Hematopoietic multipotent progenitor cell treated with erythropoietin and hydrocortisone succinate and interleukin-3 and kit ligand, for 8 days (in vitro differentiated cells): ENCODE measurements at places on chromosomes 2 and 18.

- DNase-seq = no peak
These were observed 468.1 kb upstream of the MYT1L start for GRCh38 chr2:2799151-2799697.

DNA sequence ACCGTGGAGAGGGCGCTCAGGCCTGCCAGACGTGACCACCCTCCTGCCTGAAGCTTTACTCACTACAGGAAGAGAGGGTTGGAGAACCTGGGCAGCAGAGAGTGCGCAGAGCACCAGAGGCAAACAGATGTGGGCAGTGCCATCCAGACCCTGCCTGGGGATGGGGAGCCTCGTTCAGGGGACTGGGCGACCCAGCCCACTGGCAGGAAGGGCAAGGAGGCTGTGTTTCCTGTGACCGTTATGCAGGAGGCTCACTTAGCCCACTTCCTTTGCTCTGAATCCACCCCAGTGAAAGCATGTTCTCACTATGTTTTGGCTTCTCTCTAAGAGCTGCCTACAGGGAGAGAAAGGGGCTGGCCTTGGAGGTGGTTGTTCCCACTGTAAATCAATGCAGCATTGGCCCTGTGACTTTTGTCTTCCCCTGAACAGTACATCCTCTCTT, 23.0 kb upstream of the ACKR3 start:
- peak; percentile 2 for DNase-seq

GRCh38 chr18:33161131-33161530, 279.4 kb downstream of the CCDC178 start:
- no peak for DNase-seq

DNA sequence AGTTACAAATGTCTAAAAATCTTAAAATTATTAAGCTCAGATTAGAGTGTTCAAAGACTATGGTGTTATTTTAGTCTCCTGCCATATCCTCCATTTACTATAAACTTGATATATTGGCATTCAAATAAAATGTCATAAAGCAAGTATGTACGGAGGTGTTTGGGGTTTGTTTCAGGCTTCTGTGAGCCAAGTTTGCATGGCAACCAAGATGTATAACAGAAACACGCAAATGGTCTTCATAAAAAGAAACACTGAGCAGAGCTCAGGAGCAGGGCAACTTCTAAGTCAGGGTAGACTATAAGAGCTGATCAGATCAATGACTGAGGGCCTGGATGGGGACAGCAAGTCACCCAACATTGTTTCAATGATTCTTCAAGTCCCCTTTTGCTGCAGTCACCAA, 20.5 kb upstream of the OSR1 start:
- no peak for DNase-seq

- no peak for DNase-seq
These were observed 85.8 kb downstream of the CERS6 start for GRCh38 chr2:168541858-168542257.

DNA sequence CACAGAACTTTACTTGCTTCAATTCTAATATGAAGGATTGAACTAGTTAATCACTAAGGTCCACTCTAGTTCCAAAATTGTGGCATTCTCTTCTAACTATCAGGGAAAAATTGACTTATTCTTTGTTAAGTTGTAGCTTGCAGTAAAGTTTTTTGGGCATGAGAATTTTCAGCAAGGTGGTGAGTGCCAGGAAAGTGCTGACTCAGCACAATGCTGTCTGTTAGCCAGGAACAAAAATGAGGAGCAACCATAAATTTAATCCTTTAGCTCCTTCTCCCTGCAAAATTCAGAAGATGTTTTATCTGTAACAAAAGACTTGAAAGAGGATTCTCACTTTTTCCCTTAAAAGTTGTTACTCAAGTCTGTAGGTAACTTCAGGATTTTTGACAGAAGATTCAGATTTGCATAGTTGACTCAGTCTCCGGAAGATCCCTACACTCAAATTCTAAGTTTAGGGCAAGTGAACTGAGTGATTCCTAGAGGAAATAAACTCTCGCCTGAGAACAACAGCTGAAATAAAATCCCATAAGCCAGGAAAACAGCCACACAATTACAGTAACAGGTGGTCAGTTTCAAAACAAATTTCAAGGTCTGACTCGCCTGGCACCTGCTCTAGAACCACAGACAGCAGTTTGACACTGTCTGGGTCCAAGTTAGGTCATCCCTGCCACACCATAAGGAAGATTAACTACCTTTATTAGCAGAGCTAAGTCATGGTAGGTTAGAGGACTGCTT, 20.2 kb upstream of the DARS1 start:
- DNase-seq = no peak

DNA sequence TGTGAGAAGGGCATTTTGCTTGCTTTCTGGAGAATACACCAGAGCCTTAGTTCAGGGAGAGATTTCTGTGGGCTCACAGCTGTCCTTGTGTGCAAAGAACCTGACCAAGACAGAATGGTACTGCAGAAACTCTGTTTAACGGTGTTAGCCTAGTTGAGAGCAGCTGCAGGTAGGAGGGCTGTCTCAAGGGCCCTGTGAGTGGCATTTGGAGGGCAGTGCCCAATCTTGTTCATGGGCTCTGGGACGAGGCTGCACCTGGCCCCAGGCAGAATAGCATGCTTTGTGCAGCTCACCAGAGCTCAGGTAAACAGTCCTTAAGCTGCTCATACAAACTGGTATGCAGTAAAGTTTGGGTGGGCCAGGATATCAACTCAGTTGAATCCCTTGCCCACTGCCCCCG, 16.9 kb upstream of the RGPD4 start:
- DNase-seq = no peak

DNA sequence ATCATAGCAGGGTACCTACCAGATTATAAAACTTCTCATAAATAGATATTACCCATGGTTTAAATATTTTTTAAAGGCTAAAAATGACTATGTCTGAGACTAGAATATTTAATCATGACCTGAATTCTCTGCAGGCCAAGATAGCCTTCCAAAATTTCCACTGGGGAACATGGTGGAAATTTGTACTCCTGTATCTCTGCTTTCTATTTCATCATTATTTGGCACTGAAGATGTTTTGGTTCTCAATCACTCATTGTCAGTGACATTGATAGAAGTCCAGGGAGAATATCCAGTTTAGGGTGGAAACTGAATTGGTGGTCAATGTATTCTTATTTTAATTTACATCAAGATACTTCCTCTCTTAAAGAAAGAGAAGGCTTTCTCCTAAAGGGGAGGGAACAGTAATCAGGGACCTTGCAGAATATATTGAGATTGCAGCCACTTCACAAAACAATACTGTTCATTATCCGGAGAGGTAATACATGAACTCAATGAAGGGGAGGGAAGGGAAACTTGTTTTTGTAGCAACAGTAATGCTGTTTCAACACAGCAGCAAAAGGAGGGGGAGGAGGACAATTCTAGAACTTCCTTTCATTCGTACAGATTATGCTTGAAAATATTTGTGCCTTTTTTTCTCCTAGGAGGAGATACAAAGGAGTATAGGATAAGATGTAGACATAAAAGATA, 34.1 kb downstream of the EEF1B2 start:
- DNase-seq = no peak

DNA sequence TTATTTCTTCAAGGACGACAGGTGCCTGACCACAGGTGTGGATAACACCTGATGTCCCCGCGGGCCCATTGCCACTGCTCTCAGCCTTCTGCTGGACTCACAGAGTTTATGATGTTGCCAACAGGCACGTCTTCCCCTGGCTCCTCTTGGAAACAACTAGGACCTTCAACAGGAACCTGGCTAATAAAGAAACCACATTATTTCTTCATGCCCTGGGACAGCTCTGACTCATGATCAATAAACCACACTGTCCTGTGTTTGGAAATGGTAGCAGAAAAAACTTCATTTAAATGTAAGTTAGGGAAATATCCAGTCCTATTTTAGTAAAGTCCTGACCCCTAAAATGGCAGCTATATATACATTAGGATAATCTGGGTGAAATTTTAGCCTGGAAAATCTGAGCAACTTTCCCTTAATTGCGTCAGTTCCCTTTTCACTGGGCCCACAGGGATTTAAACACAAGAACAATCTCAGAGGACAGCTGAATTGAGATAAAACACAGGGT, 158.9 kb downstream of the VAPA start:
- DNase-seq = no peak

DNA sequence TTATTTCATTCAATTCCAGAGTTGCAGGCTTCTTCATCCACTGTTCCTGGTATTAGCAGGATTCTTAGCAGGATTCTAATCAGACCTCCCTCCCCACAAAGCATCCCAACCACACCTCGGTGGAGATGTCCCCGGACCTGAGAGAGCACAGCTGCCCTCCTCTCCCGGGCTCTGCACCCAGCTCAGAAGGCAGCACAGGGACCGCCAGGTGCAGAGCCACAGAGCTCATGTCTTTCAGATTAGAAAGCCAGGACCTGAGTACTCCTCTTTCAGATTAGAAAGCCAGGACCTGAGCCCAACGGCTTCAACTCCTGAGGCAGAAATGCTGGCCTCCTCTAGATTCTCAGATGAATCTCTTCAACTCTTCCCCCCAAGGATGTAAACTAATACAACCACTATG, 152.3 kb downstream of the MYO5B start:
- DNase-seq = no peak
